Activated naive CD4-positive, alpha-beta T cell (primary cell): ENCODE measurements at places on chromosomes 2 and 18.

- no peak for DNase-seq
These were observed 180.5 kb downstream of the AGPS start for GRCh38 chr2:177573120-177573519.

DNA sequence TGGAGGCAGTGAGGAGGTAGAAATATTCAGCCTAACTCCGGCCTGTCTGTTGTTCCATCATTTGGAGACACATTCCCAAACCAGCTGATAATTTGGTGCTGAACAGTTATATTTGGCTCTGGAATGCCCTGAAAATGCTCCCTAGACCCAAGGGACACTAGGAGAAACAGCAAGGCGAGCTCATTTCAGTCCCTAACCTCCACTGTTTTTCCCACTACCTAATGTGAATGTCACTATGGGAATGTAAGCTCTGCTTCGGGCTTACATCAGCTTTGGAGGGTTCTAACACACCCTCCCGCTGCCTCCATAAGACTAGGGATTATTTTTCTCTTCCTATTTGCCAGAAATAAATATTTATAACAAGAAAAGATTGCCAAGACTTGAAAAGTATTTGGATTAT is 103.5 kb downstream of the ANTXR1 start:
- no peak for DNase-seq

GRCh38 chr2:195642679-195643068 is 14.4 kb upstream of the SLC39A10 start:
- DNase-seq, result no peak

DNA sequence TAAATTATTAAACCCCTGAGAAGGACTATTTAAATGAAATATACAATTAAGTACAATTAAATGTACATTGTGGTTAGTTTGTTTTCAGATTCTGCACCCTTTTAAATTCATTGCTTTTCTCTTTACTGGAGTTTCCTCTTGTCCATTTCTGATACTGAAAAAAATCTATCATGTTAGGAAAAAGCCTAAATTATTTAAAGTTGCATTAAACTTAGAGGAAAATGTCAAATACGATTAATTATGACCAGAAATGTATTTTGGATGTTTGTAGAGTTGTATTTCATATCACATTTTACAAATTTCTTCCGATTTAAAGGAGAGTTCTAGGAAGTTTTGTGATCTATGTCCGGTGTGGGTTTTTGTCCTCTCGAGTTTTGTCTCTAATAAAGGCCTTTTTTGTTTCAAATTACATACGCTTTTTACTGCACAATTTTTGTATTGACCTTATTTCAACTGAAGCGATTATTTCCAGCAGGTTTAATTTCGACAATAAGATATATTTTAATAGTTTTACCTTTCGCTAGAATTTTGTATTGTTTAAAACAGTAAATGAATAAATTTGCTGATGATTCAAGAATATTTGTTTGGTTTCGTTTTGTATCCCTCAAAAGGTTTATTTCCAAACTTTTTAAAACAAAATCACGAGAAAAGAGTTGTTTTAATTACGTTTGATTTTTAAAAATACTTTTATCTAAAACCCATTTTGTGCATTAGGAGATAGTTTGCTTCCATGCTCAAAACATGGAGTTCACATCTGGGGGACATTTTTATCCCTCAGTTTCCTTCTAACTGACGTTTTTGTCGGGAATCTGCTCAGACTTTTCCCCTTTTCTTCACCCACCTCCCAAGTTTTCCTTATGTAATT is 3.3 kb upstream of the SATB2 start:
- DNase-seq, result no peak

GRCh38 chr2:161943011-161943410 is 131.0 kb downstream of the DPP4 start:
- DNase-seq, result no peak

DNA sequence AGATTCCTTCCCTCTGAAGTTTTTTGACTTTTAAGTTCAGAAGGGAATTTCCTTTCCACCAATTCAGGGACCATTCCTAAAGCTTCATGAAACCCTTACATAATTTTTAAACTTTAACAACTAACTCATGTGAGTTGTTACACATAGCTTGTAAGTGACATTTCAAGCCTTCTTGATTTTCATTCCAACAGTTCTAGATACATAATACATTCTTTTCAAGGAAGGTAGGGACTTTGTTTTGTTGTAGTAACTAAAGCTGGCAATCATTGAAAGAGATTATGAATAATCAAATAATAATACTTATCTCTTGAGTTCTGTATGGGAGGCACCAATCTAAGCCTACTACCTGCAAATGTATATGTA is 45.4 kb downstream of the SETBP1 start:
- DNase-seq, result no peak

DNA sequence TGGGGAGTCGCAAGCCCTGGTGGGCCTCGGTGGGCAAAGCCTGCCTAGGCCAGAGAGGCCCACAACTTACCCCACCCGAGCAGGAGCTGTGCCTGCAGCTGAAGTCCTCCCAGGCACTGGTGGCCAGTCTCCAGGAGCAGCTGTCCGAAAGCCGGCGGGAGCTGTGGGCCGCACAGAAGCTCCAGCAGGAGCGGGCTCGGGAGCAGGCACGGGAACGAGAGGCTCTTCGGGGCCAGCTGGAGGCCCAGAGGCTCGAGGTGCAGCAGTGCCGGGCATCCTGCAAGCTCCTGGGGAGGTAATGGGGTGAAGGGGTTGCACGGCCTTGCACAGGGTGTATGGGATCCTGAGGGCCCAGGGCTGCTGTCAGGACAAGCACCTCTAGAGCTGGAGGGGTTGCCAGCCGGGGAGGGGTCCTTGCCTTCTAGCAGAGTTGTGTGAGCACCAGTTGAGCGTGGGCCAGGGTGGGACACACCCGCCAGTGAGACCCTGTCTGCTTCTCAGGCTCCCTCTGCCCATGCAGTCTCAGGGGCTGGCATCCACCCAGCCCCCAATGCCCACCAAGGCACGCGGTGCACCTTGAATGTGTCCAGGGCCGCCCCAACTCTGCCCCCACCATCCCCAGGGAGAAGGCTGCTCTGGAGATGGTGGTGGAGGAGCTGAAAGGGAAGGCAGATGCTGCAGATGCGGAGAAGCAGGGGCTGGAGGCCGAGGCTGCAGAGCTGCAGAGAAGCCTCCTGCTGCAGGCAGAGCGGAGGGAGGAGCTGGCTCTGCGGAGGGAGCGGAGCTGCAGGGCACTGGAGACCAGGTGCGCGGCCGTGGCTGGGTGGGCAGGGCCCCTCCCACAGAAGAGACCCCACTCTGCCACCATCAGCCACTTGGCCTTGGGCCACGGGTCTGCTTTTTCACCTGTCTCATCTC is 27.2 kb downstream of the CROCC2 start:
- no peak for DNase-seq
